NCI-H226 (cell line): ENCODE measurements at places on chromosomes 13 and 19.

- no peak for DNase-seq
These were observed 77.0 kb downstream of the LRRC63 start for GRCh38 chr13:46288570-46289259.

DNA sequence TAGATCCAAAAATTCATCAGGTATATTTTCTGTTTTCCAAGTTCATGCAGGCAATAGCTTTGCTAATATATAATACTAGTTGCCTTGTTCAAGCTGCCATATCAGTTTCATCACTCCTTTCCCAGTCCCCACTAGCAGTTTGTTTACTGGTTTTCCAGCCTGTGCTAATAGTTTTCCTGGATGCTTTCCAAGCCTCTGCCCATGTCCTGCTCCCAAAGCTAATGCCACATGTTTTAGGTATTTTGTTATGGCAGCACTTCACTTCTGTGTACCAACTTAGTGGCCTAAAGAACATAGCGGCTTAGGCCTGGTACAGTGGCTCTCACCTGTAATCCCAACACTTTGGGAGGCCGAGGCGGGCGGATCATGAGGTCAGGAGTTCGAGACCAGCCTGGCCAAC lies 28.1 kb upstream of the ZNF527 start:
- no peak for DNase-seq

DNA sequence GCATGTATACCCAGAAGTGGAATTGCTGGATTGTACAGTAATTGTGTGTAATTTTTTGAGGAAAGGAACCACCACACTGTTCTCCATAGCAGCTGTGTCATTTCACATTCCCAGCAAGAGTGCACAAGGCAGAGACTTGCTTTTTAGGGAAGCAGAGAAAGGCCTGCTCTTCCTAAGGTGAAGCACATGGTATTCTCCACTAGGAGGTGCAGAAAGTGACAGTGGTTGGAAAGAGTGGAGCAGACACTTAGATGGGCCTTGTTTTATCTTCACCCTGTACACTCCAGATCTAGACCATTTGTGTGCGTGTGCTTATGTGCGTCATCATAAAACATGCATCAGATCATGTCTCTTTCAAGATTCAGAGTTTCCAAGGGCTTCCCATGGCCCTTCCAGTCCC lies 35.0 kb downstream of the FAM124A start:
- no peak for DNase-seq

- no peak for DNase-seq
These were observed 10.0 kb downstream of the RFX1 start for GRCh38 chr19:13995878-13996765.

DNA sequence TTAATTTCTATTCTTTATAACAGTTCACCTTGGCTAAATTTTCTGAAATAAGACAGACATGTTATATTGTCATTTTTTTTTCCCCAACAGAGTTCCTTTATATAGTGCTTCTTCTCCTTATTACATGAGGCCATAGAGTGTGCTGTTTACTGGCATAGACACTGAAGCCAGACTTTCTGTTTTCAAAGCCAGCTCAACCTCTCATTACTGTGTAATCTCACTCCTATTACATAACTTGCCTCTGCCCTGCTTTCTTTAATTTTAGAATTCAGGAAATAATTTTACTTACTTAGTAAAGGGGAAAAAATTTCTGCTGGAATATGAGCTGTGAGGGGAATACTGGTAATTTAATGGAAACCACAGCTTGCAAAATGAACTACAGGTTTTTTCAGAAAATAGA lies 1380.4 kb downstream of the SLITRK1 start:
- no peak for DNase-seq

DNA sequence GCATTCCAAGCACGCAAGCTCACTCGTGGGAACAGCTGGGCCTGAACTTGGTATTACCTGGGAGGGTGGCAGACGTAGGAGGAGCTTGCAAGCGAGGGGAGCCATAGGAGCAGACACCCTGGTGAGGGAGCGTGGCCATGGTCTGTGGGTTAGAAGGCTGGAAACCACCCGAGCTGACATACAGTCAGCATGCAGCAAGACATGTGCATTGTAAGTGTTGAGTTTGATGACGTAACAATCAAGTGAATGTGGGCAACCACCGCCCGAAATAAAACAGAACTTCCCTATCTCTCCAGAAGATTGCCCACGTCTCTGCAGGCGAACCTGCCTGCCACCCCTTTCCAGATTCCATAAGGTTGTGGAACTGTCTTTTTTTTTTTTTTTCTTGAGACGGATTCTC lies 26.8 kb downstream of the UBXN6 start:
- DNase-seq: no peak
